ENCODE measurements at places on chromosomes 3 and 15.

- DNase-seq: no peak
These were observed 287.6 kb upstream of the DPH6 start for GRCh38 chr15:35833581-35833980.

DNA sequence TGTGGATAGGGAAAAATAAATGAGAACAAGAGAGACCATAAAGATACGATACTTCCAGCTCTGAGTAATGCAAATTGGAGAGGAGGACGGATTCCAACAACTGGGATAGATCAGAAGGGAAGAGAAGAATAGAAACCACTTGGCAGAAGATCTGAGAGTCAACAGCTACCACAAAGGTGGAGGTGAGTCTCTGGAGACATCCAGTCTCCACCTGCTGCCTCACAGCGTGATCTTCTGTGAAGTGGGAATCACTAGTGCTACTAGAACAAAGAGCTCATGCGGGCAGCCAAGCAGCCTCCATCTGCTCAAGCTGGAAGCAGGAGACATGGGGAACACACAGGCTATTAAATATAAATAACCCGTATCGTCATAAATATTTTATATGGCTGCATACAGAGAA lies 558.5 kb upstream of the CFAP20DC start:
- no peak for DNase-seq

DNA sequence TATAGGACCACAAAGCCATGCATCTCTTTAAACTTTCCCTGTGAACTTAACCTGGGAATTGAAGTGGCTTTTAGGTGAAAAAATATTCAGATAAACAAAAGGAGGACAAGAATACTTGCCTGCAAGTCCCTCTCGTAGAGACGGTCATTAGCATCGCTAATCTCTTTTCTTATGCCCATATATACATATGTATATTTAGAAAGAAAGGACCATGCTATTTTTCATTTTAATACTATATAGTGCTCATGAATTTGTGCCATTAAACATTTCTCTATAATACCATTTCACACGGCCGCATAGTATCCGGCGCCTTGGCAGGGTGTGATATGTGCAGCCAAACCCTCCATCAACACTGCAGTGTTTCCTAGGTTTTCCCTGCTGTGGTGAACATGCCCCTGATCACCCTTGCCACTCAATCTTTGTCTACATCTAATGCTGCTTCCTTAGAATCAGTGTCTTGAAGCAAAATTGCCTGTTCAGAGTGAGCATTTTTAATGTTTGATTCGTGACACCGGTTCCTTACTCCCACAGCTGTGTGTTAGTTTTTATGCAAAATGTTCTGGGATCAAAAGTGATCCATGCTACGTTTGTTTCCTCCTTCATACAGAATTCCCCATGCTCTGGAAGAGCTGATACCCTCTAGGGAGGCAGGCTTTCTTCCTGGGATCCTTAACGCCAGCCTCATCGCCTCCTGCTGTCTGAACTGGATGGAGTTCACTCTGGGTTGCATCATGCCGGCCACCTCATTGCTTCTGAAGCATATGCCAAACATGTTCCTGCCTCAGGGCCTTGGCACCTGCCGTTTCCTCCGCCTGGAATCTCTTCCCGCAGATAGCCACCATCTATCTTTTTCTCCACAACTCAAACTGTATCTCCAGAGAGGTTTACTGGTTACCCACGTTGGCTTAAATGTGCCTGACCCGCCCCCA lies 118.1 kb downstream of the FBLN2 start:
- DNase-seq: no peak

GRCh38 chr3:34955680-34956079 lies 683.6 kb upstream of the ARPP21 start:
- no peak for DNase-seq

GRCh38 chr15:76035593-76035992 lies 23.4 kb upstream of the NRG4 start:
- no peak for DNase-seq

DNA sequence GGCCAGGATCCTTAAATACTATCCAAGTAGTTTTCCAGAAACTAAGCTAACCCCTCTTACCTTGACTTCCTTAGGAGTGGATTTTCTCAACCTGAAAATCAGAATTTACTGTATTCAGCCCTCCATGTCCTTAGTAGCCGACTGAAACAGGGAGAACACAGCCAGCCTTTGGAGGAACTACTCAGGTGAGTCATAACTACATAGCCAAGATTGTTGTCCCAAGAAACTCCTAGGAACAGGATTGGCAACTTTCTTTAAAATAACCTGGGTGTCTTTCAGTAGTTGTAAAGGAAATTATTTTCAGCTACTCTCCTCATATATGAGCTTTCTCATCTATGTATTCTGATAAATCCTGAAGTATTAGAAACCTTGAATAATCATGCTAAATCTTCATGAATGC lies 22.3 kb downstream of the FANCD2OS start:
- no peak for DNase-seq

DNA sequence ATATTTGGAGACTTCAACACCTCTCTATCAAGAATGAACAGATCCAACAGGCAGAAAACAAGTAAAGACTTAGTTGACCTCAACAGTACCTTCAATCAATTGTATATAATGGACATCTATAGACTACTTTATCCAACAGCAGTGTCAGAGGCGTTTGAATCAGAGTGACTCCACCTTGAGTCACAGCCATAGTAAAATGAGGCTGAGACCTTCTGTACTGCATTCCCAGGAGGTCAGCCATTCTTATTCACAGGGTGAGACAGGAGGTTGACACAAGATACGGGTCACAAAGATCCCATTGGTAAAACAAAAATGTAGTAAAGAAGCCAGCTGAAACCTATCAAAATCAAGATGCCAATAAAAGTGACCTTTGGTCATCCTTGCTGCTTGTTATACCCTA lies 299.8 kb downstream of the CNTN3 start:
- DNase-seq: no peak

GRCh38 chr3:71689291-71689690 lies 35.9 kb downstream of the EIF4E3 start:
- no peak for DNase-seq
